ENCODE measurements at places on chromosomes 5 and 9.

DNA sequence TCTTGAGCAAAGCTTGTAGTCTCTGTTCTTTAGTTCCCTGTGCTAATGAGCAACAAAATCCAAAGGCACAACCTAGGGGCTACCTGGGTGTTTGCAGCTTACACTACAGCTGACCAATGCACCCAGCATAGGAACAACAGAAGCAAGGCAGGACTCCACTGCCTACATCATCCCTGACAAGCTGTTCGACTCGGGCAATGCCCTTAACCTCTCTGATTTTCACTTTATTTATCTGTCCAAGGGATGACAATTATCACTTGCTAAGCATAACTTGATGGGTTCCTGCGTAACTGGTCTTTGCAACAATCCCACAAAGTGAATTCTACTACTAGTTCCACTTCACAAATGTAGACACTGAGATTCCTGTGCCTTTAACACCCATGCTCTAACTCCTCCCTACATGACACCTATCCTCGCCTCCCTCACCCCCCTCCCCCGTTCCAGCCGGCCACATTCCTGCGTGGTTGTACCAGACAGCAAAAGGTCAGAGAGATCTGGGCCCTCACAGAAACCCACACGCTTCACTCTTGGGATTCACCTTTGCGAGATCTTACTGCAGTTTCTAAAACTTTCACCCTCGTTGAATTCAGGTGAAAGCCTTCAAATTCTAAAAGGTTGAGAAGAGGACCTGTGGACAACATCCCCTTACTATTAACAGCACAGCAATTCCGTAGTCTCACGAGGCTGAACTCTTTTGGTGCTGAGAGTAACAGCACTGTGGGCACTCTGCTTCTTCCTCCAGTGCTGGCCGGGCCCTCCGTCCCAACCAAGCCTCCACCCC, 995 bp downstream of the IPPK start:
- peak; percentile 13 for DNase-seq

GRCh38 chr5:172733974-172734346, 37.0 kb downstream of the DUSP1 start:
- DNase-seq = no peak

GRCh38 chr9:69391946-69392345, 66.9 kb downstream of the ENTREP1 start:
- DNase-seq = no peak

DNA sequence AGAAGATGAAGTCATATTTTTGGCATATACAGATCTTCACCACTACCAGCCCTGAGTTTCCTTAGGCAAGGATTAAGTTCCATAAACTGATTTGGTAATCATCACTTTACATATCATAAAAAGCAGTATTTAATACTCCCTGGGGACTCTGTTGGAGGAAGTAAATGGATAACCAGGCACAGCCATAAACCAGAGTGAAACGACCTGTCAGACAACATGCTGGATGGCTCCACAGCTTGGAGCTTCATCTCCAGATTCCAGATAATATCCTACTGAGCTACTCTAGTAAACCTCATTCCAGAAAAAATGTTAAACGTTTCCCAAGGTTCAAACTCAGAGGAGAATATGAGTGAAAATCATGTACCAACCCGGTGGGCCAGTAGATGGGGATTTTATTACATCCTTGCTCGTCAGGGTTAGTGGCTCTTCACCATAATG, 109.2 kb downstream of the BASP1 start:
- no peak for DNase-seq

DNA sequence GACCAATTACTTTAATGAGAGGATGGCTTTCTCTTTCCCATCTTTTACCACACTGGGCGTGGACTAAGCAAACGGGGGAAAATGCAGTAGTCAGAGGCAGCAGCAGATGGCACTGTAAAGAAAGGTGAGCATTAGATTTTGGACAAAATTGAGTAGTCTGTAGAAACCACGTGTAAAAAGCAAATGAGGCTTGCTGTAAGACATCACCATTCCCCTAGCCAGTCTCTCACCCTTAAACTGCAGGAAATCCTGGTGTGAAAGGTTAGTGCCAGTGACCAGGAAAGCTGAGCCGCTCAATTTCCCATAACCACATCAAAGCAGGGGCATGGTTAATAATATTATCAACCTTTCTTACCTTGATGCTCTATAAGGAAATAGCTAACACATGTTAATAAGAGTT, 31.8 kb downstream of the SPATA31C2 start:
- DNase-seq = no peak

DNA sequence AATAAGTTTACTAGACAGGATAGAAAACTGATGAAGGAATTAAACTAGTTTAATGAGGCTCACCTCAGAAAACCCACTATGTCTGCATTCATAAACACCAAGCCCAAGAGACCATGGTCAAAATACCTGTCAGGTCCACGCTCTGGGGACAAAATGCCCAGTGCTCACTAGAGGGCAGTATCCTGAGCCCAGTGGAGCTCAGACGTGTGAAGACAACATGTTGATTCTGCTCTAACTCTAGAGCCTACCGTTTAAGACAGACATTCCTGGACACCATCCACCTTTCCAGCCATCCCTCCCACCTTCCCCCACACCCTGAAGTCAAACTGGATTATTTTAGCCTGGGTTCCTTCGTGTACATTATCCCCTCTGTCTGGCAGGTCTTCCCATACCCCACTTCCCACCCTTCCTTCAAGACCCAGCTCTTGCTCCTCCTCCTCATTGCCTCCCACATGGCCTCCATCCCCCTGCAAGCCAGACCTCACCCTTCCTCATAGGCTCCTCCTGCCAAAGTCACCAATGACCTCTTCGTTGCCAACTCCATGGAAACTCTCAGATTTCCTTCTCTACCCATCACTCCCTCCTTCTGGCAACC, 142.3 kb upstream of the FSTL4 start:
- DNase-seq = no peak

GRCh38 chr5:125274938-125275724, 528.7 kb upstream of the ZNF608 start:
- no peak for DNase-seq

GRCh38 chr9:95425910-95426551, 90.7 kb downstream of the PTCH1 start:
- DNase-seq = no peak

GRCh38 chr9:111533099-111533790, 8.3 kb downstream of the ZNF483 start:
- no peak for DNase-seq

DNA sequence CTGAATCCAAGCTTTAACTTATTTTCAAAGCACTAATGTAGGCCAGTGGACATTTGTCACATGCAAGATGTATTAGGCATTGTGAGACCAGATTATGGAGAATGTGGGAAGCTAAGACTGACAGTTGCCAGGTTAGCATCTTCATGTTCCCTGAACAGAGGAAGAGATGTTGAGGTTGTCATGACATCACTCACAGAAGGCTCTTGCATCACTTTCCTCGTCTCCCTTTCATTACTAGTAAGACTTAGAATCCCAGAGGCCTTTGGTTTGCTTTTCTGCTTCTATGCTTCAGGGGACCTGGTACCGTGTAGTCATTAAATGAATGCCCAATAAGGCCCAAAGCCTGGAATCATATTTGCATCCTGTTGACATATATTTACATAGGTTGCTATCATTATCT, 76.4 kb upstream of the RPS23 start:
- no peak for DNase-seq

- no peak for DNase-seq
Observed at GRCh38 chr9:81597419-81598122, 91.8 kb downstream of the TLE1 start.

GRCh38 chr9:136092741-136093140, 2.3 kb downstream of the NACC2 start:
- DNase-seq = no peak

DNA sequence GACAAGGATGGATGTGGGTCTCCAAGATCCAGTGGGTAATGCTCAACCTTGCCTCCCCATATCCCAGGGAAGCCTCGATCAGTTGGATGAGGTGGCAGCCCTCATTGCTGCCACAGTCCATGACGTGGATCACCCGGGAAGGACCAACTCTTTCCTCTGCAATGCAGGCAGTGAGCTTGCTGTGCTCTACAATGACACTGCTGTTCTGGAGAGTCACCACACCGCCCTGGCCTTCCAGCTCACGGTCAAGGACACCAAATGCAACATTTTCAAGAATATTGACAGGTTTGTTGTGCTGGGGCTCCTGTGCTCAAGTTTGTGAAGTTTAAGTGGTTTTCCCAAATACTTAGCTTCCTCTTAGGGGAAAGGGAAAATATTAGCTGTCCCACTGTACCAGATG, 74.0 kb downstream of the WDR41 start:
- DNase-seq = no peak

DNA sequence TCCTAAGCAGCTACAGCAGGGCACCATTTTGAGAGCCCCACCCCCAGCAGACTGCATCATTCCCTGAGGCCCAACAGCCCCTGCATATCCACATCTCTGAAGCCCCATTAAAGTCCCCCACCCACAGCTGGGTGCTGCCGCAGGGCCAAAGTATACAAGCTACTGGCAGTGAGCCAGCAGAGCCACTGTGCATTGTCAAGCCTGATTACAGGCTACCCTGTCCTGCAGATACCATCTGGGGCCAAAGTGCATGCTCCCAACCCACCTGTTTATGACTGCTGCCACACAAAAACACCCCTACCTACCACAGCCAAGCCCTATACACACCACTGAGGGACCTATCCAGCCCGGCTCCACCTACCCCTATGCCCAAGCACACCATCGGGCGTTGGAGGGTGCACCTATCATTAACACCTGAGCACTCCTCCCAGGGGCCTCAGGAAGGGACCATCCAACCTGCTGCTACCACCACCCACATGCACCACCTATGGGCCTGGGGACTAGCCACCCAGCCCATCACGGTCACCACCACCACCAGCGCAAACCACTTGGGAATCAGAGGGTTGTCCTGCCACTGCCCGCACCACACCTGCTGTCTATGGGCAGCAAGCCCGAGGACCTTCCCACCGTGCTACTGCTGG, 105.0 kb downstream of the PLPP1 start:
- no peak for DNase-seq

DNA sequence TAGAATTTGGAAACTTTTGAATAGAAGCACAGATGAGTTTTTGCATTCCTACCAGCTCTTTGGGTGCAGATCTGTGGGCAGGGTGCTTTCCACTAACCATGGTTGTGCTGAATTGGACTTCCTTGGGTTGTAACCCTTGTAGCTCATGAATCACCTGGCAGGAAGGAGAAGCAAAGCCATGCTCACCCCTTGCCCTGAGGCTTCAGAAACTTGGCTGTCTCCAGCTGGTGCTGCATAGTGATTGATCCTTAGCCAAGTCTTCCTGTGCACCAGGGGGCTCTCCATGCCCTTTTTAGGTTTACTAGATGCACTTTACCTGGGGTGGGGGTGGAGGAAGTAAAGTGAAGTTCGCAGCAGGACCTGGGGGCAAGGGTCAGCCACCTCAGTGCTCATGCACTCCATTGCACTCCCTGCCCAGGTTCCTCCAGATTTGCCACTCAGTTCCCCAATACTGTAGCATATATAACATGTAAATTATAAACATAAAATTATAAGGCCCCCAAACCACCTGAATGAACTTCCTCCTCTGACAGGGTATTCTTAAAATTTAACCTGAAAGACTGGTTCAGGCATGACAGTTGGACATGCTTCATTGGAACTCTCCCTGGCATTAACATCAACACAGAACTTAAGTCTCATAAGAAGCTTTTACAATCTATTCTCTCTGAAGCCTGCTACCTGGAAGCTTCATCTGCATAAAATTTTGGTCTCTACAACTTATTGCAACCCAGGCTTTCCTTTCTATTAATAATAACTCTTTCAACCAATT, 25.8 kb upstream of the IFNA14 start:
- no peak for DNase-seq

GRCh38 chr9:35832814-35833213, 3.8 kb downstream of the TMEM8B start:
- DNase-seq = no peak

- DNase-seq = no peak
Observed at GRCh38 chr9:65437724-65438123, 152.7 kb upstream of the FOXD4L5 start.

- DNase-seq = no peak
Observed at GRCh38 chr9:98367371-98367900, 112.0 kb upstream of the TBC1D2 start.

DNA sequence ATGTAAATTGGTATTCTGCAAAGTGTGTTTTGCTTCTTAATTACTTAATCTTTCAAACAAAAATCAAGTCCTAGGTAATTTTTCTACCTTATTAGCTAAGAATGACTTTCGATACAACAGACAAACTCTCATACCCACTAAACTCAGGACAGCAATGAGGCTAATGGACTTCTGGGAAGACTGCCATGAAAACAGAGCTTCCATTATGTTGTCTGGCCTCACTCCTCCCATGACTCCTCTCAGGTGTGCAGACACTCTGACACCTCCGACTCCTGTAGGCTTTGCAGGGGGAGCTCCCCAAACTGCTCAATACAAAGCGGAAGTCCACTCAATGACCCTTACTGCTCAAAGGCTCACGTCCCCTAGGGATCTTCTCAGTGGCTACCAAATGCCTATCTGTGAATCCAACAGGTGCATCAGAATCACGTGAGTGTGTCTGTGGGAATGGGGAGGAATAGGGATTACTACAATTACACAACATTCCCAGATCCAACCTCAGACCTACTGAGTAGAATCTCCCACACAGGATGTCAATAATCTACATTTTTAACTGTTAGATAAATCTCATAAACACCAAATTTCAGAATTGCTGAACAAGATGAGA, 289.9 kb downstream of the RAB3C start:
- DNase-seq = no peak

DNA sequence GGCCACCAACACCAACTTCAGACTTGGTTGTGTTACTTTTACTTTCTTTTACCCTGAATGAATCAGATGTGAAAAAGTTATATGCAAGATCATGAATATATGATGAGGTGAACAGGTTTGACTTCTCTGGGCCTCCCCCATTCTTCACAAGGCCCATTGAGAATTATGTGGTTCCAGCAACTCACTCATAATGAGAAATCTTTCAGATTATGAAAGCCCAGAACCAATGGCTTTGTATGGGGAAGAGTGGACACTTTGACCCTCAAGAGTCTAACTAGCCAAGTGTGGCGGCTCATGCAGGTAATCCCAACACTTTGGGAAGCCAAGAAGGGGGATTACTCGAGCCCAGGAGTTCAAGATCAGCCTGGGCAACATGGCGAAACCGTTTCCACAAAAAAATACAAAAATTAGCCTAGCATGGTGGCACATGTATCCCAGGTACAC, 16.1 kb upstream of the LNPEP start:
- no peak for DNase-seq

DNA sequence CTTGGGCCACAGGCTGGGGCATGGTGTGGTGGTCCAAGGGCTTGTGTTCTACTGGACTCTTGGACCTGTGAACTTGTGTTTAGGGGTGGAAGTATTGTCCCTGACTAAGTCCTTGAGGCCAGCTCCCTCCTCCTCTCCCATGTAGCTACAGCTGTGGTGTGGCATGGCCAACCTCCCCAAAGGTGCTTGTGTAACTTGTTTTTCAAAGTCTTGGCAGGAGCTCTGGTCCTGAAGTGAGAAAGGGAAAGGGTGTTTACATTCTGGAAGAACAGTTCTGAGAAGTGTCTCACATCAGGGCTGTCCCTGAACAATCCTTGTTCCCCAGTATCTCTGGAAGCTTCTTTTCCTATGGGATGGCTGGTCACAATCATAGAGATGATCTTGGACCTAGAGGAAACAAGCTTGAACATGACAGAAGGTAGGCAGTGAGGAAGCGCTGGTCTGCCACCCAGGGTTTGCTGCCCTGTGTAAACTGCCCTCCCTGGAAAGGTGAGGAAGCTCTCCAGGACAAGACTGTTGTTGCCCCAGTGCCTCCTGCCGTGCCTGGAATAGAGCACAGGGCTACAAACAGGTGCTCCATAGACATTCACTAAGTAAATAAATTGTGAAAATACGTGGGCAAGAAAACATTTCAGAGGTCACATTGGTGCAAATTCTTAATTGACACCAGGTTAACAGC, 64.6 kb upstream of the KLF9 start:
- no peak for DNase-seq

Data from stimulated activated CD8-positive, alpha-beta memory T cell treated with anti-CD3 and anti-CD28 coated beads, Interleukin-15, amount 100 ng/mL, for 4 hours (primary cell).